Stimulated activated naive CD8-positive, alpha-beta T cell treated with anti-CD3 and anti-CD28 coated beads, Interleukin-15, amount 100 ng/mL, for 72 hours (primary cell): ENCODE measurements at places on chromosomes 11 and 22.

- no peak for DNase-seq
Observed at GRCh38 chr22:50660306-50660705, 12.3 kb upstream of the SHANK3 start.

DNA sequence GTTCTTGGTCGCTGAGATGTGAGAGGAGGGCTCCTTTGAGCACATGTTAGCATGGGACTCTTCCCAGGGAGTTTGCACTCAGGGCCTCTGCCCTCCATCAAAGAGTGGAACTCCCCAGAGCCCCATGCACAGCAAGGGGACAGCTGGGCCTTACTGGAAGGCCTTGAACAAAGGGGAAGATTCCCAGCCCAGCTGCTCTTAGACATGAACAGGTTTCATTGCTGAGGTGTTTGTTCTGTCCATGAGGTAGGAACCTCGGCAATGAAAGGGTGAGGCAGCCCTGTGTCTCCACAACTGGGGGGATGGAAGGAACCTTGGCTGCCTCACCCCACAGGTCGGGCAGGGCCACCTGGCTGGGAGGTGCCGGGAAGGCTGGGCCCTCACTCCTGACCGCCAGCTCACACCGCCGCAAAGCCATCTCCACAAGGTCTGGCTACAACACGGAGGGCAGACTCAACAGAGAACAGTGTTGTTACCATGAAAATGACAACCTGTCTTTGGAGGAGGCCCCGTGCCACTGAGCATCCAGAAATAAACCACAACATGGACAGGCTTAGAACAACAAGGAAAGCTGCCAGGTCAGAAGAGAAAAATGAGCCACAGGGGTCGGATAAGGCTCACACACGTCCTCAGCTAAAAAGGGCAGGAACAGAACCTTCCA, 3.2 kb downstream of the DERL3 start:
- no peak for DNase-seq

DNA sequence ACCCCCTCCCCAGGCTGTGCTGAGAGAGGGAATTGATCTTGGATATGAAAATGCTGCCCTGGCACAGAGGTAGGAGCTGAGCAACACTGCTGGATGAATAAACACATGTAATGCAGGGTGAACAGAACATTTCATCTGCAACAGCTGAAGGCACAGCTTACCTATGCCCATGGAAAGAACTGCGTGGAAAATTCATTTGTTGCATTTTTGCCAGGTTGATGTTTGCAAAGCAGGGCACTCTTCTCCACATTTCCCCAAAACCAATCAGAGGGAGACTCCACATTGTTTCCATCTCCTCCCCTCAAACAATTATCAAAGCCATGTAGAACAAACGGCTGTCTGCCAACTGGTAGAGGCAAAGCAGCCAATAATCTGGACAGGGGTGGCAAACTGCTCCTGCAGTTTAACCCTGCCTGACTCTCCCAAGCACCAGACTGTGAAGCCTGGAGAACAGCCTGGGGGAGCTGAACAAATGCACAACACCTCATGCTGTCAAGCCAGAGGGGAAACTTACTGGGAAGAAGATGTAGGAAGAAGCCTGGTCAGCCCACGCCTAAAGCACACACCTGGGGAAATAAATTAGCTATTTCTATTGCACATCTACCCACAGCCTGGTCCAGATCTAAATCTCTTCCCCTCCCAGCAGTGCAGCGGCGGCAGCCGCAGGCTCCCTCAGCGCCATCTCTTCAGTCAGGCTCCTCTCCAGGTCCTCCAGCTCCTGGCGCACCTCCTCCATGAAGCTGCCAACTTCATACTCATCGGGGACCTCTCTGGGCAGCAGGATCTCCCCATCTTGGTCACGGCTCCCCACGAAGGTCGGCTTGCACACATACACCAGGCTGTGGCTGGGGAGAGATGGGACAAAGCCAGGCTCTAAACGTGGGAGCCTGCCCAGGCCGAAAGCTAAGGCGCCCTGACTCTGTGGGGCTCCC, 44.3 kb downstream of the DKK3 start:
- no peak for DNase-seq

GRCh38 chr22:38826801-38827200, 17.0 kb downstream of the NPTXR start:
- no peak for DNase-seq

DNA sequence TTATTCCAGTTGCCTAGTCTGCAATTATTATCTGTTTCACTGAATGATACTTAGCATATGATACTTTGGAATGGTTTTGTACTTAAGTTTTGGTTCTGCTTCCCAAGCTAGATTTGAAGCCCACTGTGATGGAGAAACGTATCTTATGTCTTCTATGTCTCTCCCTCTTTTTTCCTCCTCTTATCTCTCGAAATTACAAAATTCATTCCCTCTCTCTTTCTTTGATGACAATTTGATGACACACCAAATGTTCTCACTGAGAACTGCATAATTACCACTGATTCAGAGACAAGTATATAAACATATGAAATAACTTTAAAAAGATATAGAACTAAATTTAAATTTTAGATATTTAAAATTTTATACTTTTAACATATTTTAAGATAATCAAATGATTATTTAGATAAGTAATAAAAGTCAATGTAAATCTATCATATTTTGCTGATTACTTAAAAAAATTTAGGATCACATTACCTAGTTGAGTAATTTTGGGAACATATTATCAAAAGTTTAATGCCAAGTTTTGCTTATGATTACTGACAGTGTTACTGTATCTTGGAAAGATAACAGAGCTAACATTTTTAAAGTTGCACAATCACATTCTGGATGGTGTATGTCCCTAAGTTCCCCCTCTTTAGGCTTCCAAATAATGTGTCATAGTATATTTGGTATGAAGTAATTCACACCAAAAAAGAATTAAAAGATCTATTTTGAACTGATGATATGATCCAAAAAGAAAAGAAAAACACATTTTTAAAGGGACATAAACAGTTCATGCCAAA, 255.3 kb downstream of the SBF2 start:
- DNase-seq, result no peak
